ENCODE measurements at places on chromosomes 12 and 14.

DNA sequence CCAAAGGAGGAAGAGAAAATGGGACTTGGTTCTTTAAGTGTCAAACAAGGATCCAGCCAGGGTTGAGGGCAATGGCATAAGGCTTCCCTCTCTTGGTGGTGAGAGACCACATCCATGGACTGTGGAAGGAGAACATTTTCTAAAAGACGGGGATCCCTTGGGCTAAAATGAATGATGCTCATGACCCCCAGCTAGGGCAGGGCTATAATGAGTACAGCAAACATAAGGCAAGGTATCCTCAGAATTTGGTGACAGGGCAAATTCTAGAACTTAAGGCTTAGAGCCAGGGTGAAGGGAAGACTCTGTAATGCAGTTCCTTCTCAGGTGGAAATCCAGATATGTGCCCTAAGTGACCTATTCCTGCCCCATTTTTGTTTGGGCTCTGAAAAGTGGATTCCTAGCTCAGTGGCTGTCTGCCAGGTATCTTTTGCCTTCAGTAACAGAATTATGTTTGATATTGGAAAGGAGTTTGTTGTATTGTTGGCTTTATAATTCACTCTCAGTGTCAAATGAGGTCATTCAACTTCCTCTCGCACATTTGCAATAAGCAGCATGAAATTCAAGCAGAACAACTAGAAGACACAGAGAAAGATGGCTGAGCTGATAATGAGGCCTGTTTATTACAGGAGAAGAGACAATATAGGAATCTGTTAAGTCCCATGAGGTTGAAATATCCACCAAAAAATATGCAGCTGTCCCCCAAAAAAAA, 76.8 kb downstream of the DAD1 start:
- DNase-seq, result no peak

- peak; percentile 59 for DNase-seq
Observed at GRCh38 chr14:95291859-95292542, 27.7 kb downstream of the CLMN start.

- DNase-seq, result no peak
Observed at GRCh38 chr12:77485961-77486854, 344.5 kb upstream of the NAV3 start.

GRCh38 chr12:104969343-104969742, 11.3 kb upstream of the SLC41A2 start:
- DNase-seq, result no peak

GRCh38 chr12:53336181-53336681, at the start of gene SP7:
TSS of gene SP7 (minus strand) at chr12:53336354. CDS start at chr12:53335646, 708 bp downstream.
- DNase-seq, result peak; percentile 41

- DNase-seq, result no peak
Observed at GRCh38 chr12:94140556-94140955, 7.8 kb upstream of the PLXNC1 start.

- DNase-seq, result no peak
Observed at GRCh38 chr12:81005606-81006005, 67.9 kb upstream of the LIN7A start.

DNA sequence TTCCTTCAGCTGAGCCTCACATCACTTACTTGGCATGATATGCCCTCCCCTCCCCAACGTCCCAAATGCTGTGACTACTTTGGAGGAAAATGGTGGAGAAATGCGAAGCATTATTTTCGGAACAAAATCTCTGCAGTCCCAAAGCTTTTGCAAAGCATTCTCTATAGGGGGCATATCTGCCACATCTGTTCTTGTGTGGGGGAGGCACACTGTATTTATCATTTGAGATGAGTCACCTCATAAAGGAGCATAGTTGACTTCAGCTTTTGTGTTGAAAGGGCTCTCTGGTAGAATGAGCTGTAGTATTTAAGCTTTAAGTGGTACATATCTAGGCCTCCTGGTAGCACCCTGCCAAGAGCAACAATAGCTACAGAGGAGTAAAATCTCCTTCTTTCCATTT, 447.5 kb downstream of the ADAMTS20 start:
- DNase-seq, result peak; percentile 70

- DNase-seq, result peak; percentile 89
Observed at GRCh38 chr12:66066137-66066928, 64.2 kb downstream of the LLPH start.

GRCh38 chr12:53770281-53770680, 18.5 kb upstream of the CISTR start:
- peak; percentile 98 for DNase-seq

GRCh38 chr14:55160989-55161388, 30.4 kb downstream of the DLGAP5 start:
- peak; percentile 42 for DNase-seq

DNA sequence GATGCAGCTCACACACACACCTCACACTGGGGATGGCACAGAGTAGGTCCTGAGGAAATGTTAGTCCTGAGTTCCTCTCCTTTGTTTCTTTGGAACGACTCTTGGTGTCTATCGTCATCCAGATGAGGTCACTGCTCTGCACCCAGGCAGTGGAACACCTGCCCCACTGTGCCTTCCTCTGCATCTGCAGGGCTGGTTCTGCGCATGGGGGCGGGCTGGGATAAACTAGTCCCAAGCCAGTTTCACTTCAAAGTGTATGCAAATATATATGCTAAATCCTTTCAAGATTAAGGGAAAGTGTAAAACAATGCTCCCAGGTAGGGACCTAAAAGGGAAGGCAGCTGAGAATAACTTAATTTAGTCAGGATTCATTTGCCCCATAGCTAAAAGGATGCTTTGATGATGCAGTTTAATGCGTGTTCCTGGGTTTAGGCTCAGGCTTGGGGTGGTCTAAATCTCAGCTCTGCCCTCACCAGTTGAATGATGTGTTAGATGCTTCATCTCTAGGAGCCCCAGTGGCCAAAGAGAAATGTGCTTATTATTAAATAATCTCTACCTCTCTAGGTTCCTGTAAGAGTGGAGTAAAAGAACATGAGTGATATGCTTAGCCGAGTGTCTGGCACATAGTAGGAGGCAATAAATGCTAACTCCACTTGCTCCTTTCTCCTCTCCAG, 47.1 kb upstream of the OVCH1 start:
- no peak for DNase-seq

- DNase-seq, result no peak
Observed at GRCh38 chr12:100789146-100789545, 5.4 kb upstream of the ANO4 start.

- no peak for DNase-seq
Observed at GRCh38 chr12:118553856-118554504, 177.6 kb downstream of the SUDS3 start.

GRCh38 chr14:92215579-92215978, 93.8 kb downstream of the CPSF2 start:
- no peak for DNase-seq

GRCh38 chr12:104486363-104486750, 29.6 kb downstream of the CHST11 start:
- no peak for DNase-seq

- no peak for DNase-seq
Observed at GRCh38 chr14:69323999-69324282, 64.0 kb downstream of the GALNT16 start.

DNA sequence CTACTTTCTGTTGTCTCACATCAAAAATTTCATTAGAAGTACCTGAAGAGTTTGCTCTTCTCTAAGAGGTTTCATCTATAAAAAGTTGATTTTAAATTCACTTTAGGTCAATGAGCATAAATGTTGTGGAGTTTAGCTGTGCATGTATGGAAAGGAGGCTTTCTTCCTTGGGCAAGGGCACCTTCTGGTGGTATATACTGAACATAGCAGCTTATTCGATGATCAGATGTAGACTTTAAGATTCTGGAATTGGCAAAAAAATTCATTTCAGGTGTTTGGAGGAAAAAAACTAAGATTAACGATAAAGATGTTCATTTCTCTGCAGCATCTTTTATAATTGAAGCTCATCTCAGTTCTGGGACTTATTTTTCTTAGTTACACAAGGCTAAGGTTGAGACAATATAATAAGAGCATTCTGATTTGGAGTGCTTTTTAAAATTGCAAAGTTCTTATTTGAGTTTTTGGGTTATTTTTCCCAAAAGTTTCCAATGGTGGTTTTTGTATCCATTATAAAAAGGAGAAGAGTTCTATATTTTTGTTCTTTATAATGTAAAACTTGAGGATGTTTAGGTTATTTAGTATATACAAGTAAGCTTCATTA, 46.8 kb downstream of the TMEM117 start:
- peak; percentile 53 for DNase-seq

GRCh38 chr14:72454388-72455160, 439.3 kb downstream of the DPF3 start:
- DNase-seq, result no peak

DNA sequence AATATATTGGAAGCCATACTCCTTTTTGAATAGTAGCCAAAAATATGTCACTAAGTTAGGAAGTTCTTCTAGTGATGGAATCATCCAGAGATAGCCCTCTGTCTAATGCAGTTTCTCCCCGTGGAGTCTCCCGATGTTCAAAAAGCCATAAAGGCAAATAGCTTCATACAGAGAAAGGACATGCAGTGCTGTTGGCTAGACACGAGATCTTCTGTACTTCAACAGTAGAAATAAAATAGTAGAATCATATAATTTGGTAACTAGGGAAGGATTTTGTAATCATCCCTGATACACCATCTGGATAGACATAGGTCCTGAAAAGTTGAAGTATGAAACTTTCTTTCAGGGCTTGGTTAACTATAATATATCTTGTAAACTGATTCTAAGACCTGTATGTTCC, 27.6 kb downstream of the LRFN5 start:
- DNase-seq, result no peak

- no peak for DNase-seq
Observed at GRCh38 chr14:38124506-38124905, 83.2 kb upstream of the SSTR1 start.

- no peak for DNase-seq
Observed at GRCh38 chr14:87122166-87122565, 870.8 kb downstream of the GALC start.

- DNase-seq, result no peak
Observed at GRCh38 chr12:48750769-48751356, 34.4 kb upstream of the CCNT1 start.

GRCh38 chr14:58942516-58942915, 246.0 kb upstream of the DAAM1 start:
- peak; percentile 81 for DNase-seq

GRCh38 chr12:103833095-103833775, 7.8 kb downstream of the NT5DC3 start:
- peak; percentile 79 for DNase-seq

DNA sequence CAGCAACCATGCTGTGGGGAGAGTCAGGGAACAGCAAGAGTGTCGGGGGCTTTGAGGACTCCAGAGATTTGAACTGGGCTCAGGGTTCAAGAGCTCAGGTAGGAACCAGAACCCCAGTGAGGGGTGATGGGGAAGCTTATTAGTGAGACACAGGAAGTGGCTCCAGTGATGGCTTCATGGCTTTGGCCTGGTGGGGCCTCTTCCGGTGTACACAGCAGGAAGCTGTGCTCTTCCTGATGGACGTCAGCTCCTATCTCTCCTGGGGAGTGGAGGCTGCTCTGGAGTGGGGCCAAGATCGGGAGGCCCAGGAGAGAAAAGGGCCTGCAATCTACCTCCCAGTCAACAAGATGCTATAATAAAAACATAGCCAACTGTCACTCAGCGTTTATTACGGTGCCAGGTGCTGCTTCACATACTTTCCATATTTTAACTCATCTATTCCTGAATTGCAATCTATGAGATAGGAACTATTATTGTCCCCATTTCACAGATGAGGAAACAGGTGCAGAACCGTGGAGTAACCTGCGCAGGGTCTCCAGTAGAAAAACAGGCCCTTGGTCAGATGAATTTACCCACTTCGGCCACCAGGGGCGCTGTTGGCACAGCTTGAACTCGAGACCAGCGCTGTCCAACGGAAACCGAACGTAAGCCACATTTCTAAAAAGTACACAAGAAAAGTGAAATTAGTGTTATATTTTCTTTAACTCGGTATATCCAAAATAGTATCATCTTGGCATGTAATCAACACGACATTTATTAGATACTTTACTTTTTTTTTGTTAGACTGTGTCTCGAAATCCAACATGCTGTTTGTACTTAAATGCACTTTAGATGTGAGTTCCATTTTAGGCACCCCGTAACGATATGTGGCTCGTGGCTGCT, 63.6 kb upstream of the DLK1 start:
- peak; percentile 57 for DNase-seq

DNA sequence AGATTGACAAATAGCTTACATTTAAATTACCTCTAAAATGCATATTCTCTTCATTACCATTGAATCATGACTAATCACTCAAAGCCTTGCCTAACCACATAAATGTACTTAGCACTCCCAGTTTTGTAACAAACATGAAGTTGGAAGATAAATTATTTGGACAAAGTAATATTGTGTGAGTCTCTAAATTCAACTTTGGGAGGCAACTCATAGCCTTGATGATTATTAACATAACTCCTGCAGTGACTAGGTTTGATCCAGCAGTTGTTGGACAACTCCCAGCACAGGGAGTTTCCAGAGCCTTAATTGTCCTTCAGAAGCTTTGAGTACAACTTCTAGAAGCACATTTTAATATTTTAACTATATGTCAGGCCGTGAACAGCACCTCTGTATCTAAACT, 153.4 kb upstream of the PDZRN4 start:
- DNase-seq, result peak; percentile 66

GRCh38 chr12:6603095-6603567, 4.0 kb downstream of the CHD4 start:
- peak; percentile 57 for DNase-seq

- DNase-seq, result peak; percentile 85
Observed at GRCh38 chr14:32468955-32469354, 139.9 kb downstream of the AKAP6 start.

DNA sequence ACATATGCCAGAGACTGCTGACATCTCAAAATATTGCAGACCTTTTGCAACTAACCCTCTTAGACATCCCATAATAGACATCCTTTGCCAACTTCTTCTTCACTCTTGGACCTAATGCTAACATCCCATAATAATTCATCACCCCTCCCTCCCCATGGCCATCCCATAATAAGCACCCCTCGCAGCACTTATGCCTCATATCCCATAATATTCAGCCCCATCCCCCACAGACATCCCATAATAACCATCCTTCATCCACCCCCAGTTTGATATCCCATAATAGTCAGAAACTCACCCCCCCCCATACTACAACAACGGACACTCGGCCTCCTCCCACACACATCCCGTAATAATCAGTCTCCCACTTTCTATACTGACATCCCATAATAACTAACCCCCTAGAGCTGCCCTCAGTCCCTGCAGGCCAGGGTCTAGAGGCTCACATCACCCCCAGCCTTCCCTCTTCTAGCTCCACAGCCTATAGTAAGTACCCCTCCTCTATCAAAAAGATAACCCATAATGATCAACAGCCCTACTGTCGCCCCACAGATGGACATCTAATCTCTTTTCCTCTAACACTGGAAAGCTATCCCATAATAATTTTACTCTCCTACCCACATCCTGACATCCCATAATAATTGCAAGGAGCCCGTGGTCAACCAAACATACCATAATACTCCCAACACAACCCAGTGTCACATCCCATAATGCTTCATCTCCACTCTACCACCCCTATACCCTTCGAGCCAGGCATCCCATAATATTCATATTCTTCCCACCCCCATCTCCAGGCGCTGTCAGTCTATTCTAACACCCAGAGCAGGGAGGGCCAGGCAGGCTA, 792 bp upstream of the CHD4 start:
- DNase-seq, result peak; percentile 50

Measured in fibroblast of skin of right quadriceps (primary cell).